CD4-positive, alpha-beta T cell treated with Interleukin-17A for 4 hours (primary cell): ENCODE measurements at places on chromosomes 3 and 15.

- DNase-seq = no peak
Measured at GRCh38 chr3:33211444-33211843, 7.2 kb downstream of the SUSD5 start.

- no peak for DNase-seq
Measured at GRCh38 chr15:44659056-44659455, 4.4 kb downstream of the SPG11 start.

DNA sequence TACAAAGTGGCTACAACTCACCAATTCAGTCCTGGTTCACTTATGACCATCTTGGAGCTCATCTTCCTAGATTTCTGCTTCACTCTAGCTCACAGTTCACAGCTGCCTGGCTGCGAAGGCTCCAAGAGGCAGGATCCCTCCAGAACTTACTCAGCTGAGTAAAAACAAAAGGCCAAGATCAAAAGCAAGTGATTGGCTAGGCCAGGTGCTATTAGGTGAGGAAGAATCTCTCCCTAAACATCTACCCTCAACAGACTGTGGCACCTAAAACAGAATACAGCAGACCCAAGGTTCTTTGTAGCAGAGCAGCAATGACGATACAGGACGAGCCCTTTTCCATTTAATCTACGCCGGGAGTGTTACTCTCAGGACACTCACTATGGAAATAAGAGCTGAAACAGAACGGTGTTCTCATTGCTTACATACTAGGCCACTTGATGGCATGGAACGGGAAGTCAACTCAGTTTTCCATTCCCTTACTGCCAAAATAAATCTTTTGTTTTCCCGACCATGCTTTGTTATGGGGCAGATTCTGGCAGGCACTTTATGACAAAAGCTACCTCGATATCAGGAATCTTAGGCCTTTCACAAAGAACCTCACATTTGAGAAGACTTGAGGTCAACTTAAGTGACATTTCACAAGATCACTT, 901 bp downstream of the ICE2 start:
- no peak for DNase-seq

- no peak for DNase-seq
Measured at GRCh38 chr3:160709477-160710182, 32.7 kb downstream of the ARL14 start.
